ENCODE measurements at places on chromosomes 3 and 15.
A peak's percentile ranks its signal among the peaks of the same experiment; 100 is the strongest.

- DNase-seq, result no peak
Measured at GRCh38 chr3:143002083-143002712, 828 bp downstream of the U2SURP start.

- DNase-seq, result no peak
Measured at GRCh38 chr15:70280781-70281180, 183.1 kb upstream of the TLE3 start.

- no peak for DNase-seq
Measured at GRCh38 chr3:3853544-3853943, 54.3 kb downstream of the LRRN1 start.

GRCh38 chr3:113844622-113845222, 6.1 kb downstream of the GRAMD1C start:
- DNase-seq, result no peak

GRCh38 chr3:10655105-10655504, 149.7 kb upstream of the ATP2B2 start:
- DNase-seq, result no peak

DNA sequence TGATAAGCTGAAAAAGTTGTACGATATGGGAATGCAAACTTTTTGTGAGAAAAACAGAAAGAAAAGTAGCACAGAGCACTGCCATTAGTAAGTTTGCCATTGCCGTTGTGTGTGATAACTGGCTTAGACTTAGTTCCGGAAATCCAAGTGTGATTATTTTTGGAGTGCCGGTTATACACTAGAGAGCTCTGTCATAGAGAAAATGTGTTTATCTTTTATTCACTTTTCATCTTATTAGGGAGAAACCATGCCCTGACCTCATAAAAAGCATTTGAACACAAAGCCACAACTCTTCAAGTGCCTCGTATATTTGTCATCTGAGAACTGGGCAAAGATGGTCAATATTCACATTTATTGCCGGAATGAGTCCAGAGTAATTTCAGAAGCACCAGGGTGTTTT, 36.1 kb downstream of the CTDSPL start:
- no peak for DNase-seq

DNA sequence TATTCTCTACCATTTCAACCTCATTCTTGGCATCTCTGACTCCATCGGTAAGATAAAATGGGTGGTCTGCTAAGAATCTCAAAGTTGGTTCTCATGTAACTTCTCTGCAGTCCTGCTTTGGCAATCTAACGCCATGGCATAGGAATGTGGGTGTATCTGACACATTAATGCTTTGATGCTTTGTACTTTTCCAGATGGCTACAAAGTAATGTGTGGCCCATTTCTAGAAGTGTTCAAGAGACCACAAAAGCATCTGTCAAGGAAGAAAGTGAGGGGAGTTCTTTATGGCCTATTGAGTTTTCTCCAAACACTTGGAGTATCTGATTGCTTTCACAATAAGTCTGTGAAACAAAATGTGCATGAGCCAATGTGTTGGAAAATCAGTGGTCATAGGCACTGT, 339.9 kb upstream of the TGFBR2 start:
- no peak for DNase-seq

GRCh38 chr15:68204361-68204760, 771 bp downstream of the CALML4 start:
- no peak for DNase-seq

- DNase-seq, result no peak
Measured at GRCh38 chr3:31750341-31750740, 217.6 kb downstream of the STT3B start.

DNA sequence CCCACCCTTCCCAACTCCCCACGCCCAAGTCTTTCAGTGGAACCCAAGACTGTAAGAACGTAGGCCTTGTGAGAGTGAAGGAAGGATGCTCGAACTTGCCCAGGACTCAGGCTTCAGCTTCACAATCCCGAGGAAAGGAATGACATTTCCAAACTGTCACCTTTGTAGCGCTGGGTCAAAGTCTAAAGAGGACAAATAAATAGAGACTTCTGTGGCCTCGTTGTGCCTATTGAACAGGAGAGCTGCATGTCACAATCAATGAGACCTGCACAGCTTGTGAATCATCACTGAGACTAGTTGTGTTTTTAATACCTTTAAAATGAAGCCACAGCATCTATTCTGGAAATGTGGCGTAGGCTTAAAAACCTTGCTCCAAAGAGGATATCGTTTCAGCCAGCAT, 222.8 kb upstream of the ST8SIA2 start:
- DNase-seq, result no peak

DNA sequence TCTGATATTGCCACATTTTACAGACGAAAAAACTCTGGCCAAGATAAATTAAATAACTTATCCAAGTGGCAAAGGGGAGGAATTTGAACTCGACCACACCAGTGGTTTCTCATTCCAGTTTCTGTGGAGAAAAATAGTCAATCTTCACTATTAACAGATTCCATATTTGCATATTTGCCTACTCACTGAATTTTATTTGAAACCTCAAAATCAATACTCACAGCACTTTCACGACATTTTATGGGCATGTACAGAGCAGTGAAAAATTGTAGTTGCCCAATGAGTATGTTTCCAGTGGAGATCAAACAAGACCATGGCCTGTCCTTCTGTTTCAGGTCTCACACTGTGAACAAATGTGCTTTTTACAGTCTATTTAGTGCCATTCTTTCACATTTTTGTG, 374.3 kb downstream of the MAGI1 start:
- no peak for DNase-seq

GRCh38 chr3:183880121-183880520, 4.6 kb downstream of the PARL start:
- no peak for DNase-seq

DNA sequence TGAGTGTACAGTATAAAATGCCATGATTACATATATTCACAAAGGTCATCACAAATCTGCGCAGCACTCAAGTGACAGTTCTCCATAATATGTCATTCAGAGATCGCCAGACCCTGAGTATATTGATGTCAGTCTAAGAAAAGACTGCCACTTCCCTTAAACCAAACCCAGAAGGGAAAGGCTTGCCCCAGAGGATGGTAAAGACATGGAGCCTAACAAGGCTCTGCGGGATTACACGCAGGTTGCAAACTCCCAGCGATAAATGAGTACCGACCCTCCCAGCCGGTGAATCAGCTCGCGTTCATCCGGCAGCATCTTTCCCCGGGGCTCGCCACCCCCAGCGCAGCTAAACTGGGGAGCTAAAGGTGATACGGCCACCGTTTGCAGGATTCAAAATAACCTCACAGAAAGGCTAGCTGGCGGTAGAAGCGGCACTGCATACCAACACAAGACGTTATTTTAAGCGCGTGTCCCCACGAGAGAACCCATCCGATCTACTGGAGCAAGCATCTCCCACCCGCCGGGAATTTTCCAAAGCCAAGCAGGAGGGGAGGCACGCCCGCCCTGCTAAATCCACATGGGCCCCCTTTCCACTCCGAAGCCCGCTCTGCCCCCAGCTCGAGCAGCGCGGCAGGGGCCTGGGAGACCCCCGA, 643 bp downstream of the MYO5A start:
- peak; percentile 46 for DNase-seq

- no peak for DNase-seq
Measured at GRCh38 chr3:119731560-119732343, 28.9 kb downstream of the CFAP91 start.

DNA sequence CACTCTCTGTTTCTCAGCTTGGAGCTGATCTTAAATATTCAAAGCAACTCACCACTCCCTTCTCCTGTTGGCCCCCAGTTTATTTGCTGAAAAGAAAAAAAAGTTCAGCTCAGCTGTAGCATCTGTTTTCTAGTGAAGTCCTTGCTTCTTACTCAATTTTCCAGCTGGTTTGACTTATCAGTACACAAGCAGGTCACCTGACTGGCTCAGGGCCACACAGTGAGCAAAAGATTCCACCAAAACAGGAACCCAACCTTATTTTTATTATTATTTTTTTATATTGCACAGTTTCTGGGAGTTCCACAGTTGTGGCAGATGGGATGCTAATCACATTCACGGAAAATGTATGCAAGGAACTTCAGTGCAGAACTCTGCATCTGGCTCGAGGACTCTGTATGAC, 390.7 kb upstream of the RGMA start:
- no peak for DNase-seq

DNA sequence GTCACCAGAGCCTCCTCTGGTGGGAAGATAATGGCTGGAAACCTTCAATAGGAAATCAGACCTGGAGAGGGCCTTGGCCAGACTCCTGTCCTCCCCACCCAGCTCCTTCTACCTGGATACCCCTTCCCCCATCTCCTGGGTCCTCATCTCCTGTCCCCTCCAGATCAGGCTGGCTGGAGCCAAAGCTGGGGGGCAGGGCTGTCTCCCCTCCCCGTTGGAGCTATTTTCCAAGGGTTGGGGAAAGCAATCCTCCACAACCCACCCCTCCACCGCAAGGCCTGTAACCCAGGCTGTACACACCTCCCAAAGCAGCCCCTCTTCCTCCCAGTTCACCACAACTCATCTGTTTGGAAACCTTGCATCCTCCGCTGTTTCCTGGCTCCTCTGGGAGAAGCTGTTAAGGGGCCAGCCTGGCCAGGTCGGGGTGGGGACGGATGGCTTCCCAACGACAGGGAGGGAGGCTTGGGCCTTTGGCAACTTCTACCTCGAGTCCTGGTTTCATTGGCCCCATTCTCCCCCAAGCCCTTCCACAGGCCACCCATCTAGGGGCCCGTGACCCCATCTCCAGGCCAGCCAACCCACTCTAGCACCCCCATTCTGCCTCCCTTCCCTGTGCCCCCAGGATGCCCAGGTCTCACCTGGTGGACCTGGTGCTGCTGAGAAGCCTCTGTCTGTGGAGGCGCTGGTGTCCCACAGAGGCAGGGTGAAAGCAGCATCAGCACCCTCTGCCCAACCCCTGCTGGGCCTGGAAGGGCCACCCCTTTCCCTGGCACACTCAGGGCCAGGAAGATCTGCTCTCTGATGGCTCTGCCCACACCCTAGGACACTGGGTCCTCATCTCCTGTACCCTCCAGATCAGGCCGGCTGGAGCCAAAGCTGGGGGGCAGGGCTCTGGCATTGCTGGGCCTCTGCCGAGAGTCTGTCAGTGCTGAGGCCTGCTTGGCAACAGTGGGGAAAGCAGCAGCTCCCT, 22.1 kb upstream of the GOLGA6C start:
- no peak for DNase-seq

- DNase-seq, result peak; percentile 52
Measured at GRCh38 chr3:113533534-113533892, 1.2 kb downstream of the SIDT1 start.

GRCh38 chr15:73021139-73021621, 31.1 kb upstream of the NEO1 start:
- DNase-seq, result no peak

DNA sequence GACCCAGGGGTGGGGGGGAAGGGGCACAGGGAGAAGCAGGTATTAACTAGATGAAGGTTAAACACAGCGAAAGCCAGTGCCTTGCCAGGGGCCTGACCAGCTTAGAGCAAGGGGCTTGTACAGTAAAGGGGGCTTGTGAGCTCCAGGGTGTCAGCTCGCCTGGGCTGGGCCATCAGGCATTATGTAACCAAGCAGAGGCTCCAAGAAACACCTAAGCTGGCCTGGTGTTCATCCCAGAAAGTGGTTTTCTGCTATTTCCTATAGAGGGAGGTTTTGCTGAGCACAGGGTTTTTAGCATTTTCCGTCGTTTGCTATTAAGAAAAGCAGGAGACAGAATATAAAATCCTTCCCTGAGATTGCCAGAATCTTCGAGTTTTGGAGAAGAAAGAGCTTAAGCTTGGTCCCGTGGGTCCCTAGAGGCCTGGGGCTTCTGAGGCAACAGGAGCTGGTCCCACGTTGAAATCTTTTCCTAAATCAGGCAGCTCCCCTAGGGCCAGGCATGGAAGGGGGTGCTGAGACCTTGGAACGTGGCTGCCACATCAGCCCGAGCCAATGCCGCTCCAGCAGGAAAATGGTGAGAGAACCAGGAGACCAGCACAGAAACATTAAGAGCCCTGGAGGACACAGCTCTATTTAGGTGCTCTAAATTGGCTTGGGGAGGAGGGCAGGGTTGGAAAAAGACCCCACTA, 71.4 kb downstream of the ISG20 start:
- DNase-seq, result no peak

- no peak for DNase-seq
Measured at GRCh38 chr3:179398574-179399231, 51.2 kb downstream of the MFN1 start.

GRCh38 chr15:66574596-66574950, 8.8 kb upstream of the LCTL start:
- no peak for DNase-seq

DNA sequence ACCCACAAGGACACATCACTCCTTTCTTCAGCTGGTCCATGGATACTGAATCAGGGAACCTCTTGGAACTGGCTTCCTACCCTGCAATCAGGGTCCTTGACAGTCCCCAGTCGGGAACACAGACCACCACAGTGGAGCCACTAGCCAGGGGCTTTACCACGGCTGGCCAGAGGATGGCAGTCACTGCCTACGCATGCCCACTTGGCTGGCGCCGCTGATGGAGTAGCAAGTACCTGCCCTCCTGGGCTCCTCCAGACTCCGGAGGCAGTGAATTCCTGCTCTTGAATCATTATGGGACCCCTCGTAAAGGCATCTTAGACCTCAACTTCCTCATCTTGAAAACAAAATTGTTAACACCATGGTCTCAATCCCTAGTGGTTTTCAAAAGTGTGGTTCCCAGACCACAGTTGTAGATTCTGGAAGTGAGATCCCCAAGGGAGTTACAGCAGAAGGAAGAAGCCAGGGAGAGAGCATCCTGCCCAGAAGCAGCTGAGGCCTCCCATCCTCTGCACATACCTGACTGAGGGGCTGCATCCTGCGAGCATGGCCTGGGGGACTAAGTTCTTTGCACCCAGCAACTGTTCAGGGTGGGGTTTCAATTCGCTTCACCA, 9.1 kb upstream of the SKIC8 start:
- DNase-seq, result peak; percentile 10

GRCh38 chr3:147816752-147817151, 407.6 kb downstream of the ZIC1 start:
- DNase-seq, result no peak

GRCh38 chr3:170321321-170322034, 36.0 kb upstream of the SKIL start:
- DNase-seq, result no peak

DNA sequence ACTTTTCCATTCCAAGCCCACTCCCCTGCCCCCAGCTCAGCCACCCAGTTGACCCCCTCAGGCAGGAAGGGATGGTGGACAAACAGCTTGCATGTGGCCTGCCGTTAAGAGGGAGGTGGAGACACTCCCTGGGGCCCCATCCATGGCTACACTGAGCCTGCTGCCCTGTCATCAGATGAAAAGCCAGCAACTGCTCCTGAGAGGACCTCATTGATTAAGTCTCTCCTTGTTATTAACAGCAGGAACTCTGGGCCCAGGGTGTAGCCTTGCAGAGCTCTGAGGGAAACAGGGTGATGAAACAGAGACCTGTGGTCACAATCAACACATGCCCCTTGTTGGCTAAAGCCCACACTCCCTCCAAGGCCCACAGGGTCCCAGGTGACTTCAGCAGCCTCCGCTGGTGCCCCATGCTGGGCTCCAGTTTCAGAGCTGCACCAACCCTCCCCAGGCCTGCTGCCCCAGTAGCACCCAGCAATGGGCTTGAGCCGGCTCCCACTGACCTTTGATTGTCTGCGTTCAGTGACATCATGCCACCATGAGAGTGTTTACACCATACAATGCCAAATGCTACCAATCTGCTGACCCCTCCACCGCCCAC, 22.3 kb upstream of the TLE3 start:
- no peak for DNase-seq

- no peak for DNase-seq
Measured at GRCh38 chr3:67325231-67325630, 327.1 kb downstream of the KBTBD8 start.
